ENCODE measurements at places on chromosomes 7 and 10.

GRCh38 chr10:99438890-99439289 is 8.5 kb upstream of the GOT1 start:
- no peak for DNase-seq

DNA sequence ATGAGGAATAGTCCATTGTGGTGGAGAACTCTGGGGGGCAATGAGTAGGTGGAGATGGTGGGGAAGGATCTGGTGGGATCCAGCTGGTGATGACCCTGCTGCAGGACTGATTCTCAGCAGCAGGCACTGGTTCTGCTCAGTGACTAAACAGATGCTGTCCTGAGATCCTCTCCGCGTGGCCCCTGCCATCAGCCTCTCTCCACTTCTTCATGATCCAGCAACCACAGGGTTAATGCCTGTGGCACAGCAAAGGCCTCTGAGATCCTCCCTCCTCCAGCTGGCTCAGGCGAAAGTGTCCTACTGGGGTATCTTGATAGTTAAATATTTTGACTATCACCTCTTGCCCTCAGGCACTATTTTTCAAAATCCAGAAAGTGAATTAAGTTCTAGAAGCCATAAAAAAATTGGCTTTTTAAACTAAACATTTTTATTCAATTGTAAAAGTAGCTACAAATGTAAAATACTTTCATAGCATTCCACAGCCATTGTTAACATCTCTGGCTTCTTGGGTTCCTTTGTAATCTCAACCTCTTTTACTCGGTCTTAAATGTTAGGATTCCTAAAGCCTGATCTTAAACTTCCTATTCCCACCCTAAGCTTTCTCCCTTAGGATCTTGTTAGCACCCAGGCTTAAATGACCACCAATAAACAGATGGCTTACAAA is 13.1 kb downstream of the PLAU start:
- no peak for DNase-seq

DNA sequence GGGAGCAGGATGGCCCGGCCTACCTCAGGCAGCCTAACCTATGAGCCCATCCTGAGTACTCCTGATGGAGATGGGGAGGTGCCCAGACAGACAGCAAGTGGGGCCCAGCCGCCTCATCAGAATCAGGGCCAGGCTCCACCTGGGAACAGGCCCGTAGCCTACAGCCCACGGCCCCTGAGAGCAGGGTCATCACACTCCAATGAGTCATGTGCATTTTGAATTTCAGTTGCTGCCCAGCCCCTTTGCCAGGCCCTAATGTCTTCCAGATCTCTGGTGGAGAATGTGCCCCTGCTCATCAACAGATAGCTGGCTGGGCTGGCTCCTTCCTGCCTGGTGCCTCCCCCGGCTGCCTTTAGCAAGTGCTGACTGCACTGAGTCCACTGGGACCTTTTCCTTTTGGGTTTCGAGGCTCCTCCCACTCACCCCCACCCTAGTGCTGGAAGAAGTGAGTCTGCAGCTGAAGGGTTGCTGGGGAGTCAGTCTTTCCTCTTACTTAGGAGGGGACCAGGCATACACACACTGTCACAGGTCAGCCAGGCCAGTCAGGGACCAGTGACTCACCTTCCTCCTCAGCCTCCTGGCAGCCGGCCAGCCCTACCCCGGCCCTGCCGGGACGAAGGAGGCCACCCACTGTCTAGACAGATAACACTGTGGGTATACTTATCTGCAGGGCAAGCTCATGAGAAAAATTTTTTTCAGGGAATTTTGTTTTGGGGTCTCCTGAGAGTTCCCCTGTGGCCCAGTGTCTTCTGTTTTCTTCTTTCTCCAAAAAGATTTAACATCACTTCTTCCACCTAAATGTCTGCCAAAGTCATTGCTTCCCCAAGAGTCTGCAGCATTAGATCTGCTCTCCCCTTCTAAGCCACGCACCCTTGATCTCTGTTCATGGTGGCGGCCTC is 9.1 kb upstream of the ASIC3 start:
- peak; percentile 95 for DNase-seq

- DNase-seq: no peak
These were observed 5.5 kb downstream of the SFRP5 start for GRCh38 chr10:97766106-97766810.

- no peak for DNase-seq
These were observed 7.0 kb downstream of the CALML5 start for GRCh38 chr10:5492322-5492855.

DNA sequence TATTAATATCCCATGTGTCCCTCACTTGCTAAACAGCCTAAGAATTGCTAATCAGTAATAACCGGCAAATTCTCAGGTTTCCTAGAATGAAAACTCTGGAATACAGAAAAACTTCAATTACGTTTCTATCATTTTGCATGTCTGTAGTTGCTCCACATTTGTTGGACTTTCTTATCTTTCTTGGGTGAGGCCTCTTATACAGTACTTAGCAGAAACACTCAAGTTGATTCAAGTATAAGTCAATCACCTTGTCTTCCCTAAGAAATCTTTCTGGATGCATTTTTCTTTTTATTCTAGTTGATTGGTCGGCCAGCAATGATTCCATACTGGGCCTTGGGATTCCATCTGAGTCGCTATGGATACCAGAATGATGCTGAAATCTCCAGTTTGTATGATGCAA is 61.4 kb downstream of the MGAM2 start:
- no peak for DNase-seq

- DNase-seq: no peak
These were observed 36.2 kb downstream of the WASL start for GRCh38 chr7:123712619-123713018.

GRCh38 chr10:55631071-55631654 is 729.9 kb downstream of the ZWINT start:
- DNase-seq: peak; percentile 17

DNA sequence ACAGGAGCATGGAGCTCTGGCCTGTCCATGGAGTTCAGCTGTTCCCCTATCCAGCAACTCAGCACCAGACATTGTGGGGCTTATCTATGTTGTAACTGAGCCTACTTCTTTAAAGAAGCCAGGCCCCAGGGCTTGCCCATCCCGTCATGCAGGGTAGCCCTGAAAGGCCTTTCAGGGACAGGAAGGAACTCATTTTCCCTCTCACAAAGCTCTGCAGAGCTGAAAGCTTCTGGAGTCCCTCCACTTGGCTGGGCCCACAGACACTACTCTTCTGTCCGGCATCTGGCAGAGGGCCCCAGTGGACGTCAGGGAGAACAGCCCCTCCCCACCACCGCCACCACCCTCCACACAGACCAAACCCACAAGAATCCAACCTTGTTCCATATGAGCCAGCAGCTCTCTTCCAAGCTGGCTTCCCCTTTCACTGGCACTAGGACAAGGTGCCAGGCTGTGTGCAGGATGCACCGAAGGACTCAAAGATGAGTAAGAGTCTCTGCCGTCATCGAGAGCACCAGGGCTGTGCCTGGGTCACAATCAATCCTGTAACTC is 33.1 kb downstream of the DENND2A start:
- no peak for DNase-seq

DNA sequence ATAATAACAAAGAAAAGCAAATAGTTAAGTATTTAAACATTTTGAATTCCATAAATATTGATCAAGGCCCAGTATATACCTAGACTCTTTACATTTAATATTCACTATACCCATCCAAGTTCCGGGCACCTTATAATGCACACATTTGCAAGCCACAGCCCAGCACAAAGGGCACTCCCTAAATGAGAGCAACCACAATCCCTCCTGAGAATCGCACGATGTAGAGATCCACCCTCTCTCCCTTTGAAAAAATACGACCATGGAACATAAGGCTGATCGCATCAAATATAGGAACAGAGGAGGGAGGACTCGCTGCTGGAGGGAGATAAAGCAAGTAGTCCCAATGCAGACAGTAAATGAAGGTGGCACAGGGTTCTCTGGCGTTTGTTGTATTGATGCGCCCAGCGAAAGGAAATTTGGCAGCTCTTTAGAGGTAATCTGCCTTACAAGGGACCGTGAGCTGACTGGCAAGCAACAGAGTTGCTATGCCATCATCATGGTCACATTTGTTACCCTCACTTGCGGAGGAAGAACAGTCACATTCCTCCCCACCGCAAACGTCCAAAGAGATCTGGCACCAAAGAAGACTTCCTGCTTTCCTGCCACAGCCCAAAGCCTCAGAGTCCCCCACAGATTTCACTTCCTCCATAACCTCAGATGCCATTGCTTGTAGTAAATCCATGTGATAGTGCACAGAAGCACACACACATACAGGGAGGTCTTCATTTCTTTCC is 16.1 kb upstream of the TAS2R40 start:
- peak; percentile 94 for DNase-seq

Measured in suppressor macrophage treated with lipopolysaccharide for 1 hour (primary cell).